MM.1S (cell line): ENCODE measurements at places on chromosomes 3 and 15.

DNA sequence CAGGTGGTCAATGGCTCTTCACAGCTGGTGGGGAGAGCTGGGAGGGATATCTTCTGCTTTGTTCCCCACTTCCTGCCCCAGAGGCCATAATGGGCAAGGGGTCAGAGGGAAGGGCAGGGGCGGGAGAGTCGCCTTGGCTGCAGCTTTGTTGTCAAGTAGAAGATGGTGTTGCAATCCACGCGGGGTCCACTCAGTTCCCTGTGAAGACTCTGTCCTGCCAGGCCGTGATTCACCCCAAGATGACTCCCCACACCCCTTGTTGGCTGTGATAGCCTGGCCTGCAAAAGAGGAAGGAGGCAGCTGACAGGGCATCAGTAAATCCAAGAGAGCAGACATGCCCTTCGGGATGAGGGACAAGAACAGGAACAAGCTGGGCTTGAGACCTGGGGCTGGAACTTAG is 6.9 kb downstream of the GALNT15 start:
- H3K4me3 ChIP-seq = no peak overlapping the region
- H3K4me1 ChIP-seq = no peaks in the 10 kb centered on the region
- no peaks in the 10 kb centered on the region for H3K36me3 ChIP-seq
- no peak for DNase-seq
- H3K27me3 ChIP-seq = no peaks in the 10 kb centered on the region
- no peak overlapping the region for H3K27ac ChIP-seq

DNA sequence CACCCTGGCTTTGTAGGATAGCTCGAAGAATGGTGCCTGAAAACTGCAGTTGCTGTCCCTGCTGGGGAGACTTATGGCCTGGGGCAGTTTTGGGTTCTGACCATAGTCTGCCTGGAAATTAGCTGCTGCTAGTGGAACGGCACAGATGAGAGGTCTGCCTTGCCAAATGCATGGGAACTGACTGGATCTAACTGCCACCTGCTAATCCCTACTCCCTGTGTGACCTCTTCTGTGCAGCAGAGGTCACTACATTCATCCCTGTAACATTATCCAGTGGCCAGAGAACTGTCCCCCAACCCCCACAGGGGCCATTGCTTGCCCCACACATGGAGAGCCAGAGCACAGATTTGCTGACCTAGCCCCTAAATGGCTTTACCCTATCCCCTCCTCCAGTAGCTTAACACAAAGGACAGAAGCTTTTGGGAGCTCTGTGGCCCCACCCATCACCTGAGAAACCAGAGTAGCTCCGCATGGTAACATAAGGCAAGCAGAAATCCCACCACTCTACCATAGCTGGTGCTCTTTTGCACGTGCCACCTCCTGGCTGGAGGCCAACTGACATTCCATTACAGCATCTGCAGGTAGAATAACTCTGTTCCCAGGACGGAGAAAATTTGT is 840.0 kb downstream of the EPHA3 start:
- H3K36me3 ChIP-seq = no peaks in the 10 kb centered on the region
- no peaks in the 10 kb centered on the region for H3K4me1 ChIP-seq
- DNase-seq = no peak
- H3K27ac ChIP-seq = no peak overlapping the region

- no peaks in the 10 kb centered on the region for H3K36me3 ChIP-seq
- no peak overlapping the region for H3K27ac ChIP-seq
- DNase-seq = no peak
- no peak overlapping the region for H3K4me3 ChIP-seq
Observed at GRCh38 chr15:56774356-56774755, 41.0 kb upstream of the ZNF280D start.

- H3K36me3 ChIP-seq = no peaks in the 10 kb centered on the region
- H3K27ac ChIP-seq = no peak overlapping the region
Observed at GRCh38 chr15:73941449-73941848, 15.2 kb downstream of the LOXL1 start.

DNA sequence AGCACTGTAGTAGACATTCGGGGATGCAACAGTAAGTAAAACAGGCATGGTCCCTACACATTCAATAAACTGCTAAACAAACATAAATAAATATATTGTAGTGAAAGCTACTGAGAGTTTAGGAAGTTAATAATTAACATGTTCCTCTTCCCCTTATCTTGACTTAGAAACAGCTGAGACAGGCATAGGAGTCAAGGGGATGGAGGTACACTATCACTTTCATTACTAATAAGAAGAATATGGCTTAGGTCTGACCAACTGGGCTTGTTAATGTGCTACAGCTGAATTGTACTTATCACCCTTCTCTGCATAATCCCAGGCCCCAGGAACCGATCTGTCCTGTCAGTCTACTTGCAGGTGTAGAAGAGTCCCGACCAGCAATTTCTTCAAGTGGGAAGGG is 116.3 kb upstream of the DAZL start:
- H3K4me1 ChIP-seq = peaks cover 14% of the 10 kb centered on the region
- H3K27ac ChIP-seq = no peak overlapping the region
- DNase-seq = no peak
- no peak overlapping the region for H3K4me3 ChIP-seq

- no peak overlapping the region for H3K27ac ChIP-seq
- H3K4me3 ChIP-seq = no peak overlapping the region
- no peaks in the 10 kb centered on the region for H3K36me3 ChIP-seq
Observed at GRCh38 chr3:171646357-171647133, 163.7 kb downstream of the PLD1 start.

DNA sequence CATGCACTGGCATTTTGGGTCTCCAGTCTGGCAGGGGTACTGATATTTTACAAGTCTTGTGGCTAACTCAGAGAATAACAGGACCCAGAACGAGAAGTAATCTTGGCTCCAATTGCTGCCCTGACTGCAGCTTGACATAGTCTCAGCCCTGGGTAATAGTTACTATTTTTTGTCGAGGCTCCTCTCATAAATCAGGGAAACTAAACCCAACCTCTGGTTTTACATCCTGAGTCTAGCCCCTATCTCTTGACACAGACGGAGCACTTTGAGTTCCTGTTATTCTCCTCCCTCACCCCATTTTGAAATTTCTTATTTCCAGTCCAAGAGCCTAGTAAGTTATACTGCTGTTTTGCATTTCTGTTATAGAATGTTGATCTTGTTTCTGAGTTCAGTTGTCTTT is 276.1 kb upstream of the GOLIM4 start:
- no peak for DNase-seq
- no peaks in the 10 kb centered on the region for H3K27me3 ChIP-seq
- H3K4me1 ChIP-seq = no peaks in the 10 kb centered on the region
- H3K36me3 ChIP-seq = no peaks in the 10 kb centered on the region

DNA sequence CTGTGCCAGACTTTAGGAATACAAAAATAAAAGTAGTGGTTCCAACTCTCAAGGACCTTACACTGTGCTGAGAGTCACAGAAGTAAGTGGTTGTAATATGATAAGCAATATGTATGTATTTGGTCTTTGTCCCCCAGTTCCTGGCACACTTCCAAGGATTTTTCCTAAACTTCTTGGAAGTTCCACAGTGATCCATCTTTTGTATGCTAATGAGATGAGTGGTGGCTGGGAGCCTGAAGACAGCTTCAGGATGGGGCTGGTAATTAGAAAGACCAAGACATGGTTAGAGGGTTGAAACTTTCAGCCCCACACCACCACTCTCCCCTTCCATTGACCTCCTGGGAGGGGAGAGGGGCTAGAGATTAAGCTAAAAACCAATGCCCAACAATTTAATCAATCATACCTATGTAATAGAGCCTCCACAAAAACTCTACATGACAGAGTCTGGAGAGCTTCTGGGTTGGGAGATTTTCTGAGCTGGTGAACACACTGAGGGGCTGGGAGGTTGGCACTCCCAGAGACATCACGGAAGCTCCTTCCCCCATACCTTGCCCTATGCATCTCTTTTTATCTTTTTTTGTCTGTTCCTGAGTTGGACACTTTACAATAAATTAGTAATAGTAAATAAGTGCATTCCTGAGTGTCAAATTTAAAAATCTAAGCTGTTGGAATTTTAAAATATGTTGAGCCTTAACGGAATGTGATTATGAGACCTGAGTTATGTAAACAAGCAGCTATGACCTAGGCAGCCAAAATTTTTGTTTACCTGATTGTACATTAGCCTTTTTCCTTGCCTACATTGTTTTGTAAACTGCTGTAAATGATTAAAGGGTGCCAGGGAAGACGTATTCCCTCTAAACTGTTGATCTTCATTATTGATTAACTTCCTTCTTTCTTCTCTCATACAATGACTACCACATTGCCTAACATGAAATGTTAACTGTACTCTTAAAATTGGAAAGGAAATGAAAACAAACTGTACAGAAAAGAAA is 24.3 kb downstream of the CD200R1L start:
- no peaks in the 10 kb centered on the region for H3K36me3 ChIP-seq
- DNase-seq = no peak
- no peaks in the 10 kb centered on the region for H3K27me3 ChIP-seq
- no peaks in the 10 kb centered on the region for H3K4me1 ChIP-seq
- H3K4me3 ChIP-seq = no peak overlapping the region
- H3K27ac ChIP-seq = no peak overlapping the region

GRCh38 chr3:176554264-176554663 is 643.0 kb downstream of the TBL1XR1 start:
- H3K27ac ChIP-seq = no peak overlapping the region
- DNase-seq = no peak
- H3K27me3 ChIP-seq = no peaks in the 10 kb centered on the region
- H3K36me3 ChIP-seq = no peaks in the 10 kb centered on the region
- H3K4me3 ChIP-seq = no peak overlapping the region

GRCh38 chr15:28037969-28038590 is 61.0 kb downstream of the OCA2 start:
- H3K27me3 ChIP-seq = no peaks in the 10 kb centered on the region
- H3K4me3 ChIP-seq = no peak overlapping the region
- H3K4me1 ChIP-seq = no peaks in the 10 kb centered on the region
- H3K27ac ChIP-seq = no peak overlapping the region
- no peaks in the 10 kb centered on the region for H3K36me3 ChIP-seq

GRCh38 chr15:96972201-96972600 is 641.7 kb downstream of the NR2F2 start:
- no peaks in the 10 kb centered on the region for H3K4me1 ChIP-seq
- no peaks in the 10 kb centered on the region for H3K27me3 ChIP-seq
- no peak for DNase-seq
- no peak overlapping the region for H3K27ac ChIP-seq
- H3K4me3 ChIP-seq = no peak overlapping the region
- no peaks in the 10 kb centered on the region for H3K36me3 ChIP-seq

DNA sequence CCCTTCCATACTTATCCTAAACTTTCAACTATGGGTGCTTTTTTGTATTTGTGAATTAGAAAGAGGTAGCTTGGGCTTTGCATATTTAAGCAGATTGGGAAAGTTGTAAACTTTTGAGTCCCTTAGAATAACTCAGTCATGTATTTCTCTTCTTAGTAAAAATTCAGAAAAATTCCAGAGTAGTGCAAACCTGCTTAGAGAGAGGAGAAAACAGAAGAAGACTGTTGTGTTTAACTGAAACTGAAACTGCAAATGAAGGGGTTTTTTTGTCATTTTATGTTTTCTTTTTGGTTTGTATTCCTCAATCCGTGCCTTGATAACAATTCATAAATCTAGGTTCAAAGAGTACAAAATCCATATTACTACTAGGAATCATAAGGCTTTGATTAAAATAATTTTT is 31.3 kb downstream of the CD200 start:
- peak overlapping the region; percentile 33; the same call in 1 of the 2 replicates for H3K27ac ChIP-seq
- H3K4me3 ChIP-seq = peak overlapping the region; percentile 11; the same call in 1 of the 2 replicates
- peaks cover 14% of the 10 kb centered on the region for H3K4me1 ChIP-seq
- peak; percentile 70 for DNase-seq
- H3K27me3 ChIP-seq = no peaks in the 10 kb centered on the region

GRCh38 chr3:3353153-3353552 is 173.7 kb upstream of the CRBN start:
- no peak overlapping the region for H3K4me3 ChIP-seq
- DNase-seq = peak; percentile 20
- H3K27ac ChIP-seq = no peak overlapping the region
- 0 out of 2 replicates have a peak, but pooled peaks cover 5% of the 10 kb centered on the region for H3K4me1 ChIP-seq

DNA sequence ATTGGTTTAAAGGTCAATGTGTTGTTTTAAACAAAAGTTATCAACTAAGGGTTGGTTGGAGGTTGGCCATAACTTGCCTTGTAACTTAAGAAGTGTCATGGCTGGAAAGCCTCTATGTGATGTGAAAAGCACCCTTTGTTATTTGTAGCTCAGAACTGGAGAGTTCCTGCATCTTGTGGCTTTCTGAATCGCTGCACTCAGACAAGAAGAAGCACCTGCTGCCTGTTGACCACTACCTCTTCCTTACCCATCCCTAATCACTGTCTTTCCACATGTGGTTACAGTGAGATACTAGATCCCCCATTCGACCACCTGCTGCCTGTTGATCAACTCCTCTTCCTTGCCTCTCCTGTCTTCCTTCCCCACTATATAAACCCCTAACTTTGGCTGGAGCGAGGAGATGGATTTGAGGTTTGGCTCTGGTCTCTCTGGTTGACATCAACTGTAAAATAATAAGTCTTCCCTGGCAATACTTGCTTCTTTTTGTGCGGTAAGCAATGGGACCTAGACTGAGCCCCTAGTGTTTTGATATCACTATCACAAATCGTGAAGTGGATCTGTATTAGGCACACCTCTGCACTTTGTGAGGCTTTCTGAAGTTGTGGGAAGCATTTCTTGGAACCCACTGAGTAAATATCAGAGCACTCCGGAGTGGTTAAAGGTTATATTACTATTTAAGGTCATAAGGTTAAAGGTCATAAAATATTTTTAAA is 13.8 kb downstream of the RPL39L start:
- peak; percentile 81 for DNase-seq
- no peaks in the 10 kb centered on the region for H3K27me3 ChIP-seq
- no peak overlapping the region for H3K4me3 ChIP-seq
- peak overlapping the region; percentile 51; the same call in 1 of the 2 replicates for H3K27ac ChIP-seq
- H3K4me1 ChIP-seq = peaks cover 20% of the 10 kb centered on the region
- H3K36me3 ChIP-seq = no peaks in the 10 kb centered on the region

- H3K36me3 ChIP-seq = no peaks in the 10 kb centered on the region
- no peaks in the 10 kb centered on the region; the same call in 1 of the 2 replicates for H3K27me3 ChIP-seq
- H3K4me1 ChIP-seq = no peaks in the 10 kb centered on the region
Observed at GRCh38 chr15:100101426-100102089, 240.2 kb downstream of the ADAMTS17 start.
